Neural crest cell (in vitro differentiated cells): ENCODE measurements at places on chromosomes 16 and 17.

GRCh38 chr16:2337431-2338296, 2.9 kb downstream of the ABCA3 start:
- no peak for DNase-seq

DNA sequence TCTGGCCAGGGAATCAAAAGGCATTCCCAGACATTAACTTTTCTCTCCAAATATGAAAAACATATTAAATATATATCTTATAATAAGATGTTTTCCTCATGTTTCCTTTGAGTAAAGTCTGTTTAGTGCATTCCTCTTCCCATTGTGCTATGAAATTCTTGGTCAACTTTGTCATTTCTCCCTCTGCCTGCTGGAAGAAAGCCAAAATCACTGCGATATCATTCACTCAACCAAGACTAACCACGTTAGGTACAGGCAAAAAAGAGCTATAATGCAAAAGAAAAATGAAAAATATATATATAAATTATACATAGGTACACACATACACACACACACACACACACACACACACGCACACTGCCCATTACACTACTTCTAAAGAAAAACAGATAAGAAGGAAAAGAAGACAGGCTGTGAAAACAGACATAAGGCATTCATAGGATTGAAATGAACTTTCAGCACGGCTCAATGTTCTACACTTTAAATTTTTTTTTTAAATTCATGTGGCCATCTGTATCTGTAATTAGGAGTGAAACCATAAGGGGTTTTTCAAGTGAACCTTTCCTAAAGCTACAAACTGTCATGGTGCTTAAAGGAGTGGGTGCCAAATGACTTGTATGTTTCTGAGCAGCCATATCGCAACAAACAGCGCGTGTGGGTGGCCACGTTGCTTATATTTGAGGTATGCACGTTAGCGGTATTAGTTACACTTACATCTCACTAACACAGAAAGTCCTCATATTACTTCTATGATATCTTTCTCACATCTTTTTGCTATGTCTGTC, 71.6 kb upstream of the PSMD7 start:
- DNase-seq = no peak

DNA sequence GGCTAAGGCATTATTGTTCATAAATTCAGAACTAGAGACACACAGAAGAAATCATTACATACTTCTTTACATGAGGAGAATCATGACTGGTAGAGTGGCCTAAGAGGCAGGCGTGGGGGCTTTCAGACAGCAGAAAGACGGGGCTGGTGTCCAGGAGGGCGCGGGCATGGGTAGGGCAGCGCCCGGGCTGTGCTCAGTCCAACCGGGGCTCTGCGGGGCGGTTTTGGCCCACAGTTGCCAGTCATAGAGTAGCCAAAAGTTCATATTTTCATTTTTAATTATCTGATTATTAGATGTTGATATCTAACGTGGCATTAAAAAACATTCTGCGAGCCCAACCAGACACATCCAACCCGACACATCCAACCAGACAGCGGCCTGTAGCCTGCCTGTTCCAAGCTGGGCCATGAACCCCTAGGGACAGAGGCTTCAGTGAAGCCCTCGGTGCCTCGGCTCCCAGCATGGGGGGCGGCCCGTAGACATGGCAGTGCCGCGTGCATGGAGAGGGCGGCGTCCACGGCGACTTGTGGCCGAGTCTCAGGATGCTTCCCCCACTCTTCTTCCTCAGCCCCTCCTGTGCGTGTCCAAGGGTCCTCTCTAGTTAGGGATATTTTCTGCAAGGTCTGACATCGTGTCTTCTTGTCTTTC, 162.4 kb upstream of the CHMP6 start:
- no peak for DNase-seq

GRCh38 chr17:33889766-33890165, 365.3 kb upstream of the CCL2 start:
- no peak for DNase-seq

DNA sequence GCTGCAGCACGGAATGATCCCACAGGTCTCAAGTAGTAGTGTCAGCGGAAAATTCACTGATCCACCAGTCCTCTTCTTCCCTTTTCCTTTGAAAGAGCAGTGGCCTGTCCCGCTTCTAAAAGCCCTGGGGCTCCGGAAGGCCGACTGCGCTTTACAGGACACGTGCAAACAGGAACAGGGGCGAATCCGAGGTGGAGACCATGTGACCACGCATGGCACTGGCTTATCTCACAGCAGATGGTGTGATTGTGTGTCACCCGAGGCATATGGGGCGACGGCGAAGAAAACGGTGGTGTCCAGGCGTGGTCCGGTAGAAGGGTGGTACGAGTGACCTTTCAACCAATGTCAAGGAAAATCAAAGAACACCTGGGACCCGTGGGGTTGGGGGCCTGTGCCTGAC, 12.0 kb upstream of the KCNJ18 start:
- no peak for DNase-seq

- no peak for DNase-seq
These were observed 473.9 kb downstream of the HS3ST3B1 start for GRCh38 chr17:14774774-14775173.

DNA sequence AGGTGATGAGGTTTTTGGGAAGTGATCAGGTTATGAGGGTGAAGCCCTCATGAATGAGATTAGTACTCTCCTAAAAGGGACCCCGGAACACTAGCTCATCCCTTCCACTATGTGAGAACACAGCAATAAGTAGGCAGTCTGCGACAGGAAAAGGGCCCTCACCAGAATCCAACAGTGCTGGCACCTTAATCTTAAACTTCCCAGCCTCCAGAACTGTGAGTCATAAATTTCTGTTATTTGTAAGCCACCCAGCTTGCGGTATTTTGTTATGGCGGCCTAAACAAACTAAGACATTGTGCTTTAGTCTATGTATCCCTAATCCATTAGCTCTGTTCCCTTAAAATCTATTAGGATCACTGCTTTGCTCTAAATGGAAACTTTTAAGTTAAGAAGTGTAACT, 8.5 kb downstream of the SLFN12 start:
- no peak for DNase-seq

DNA sequence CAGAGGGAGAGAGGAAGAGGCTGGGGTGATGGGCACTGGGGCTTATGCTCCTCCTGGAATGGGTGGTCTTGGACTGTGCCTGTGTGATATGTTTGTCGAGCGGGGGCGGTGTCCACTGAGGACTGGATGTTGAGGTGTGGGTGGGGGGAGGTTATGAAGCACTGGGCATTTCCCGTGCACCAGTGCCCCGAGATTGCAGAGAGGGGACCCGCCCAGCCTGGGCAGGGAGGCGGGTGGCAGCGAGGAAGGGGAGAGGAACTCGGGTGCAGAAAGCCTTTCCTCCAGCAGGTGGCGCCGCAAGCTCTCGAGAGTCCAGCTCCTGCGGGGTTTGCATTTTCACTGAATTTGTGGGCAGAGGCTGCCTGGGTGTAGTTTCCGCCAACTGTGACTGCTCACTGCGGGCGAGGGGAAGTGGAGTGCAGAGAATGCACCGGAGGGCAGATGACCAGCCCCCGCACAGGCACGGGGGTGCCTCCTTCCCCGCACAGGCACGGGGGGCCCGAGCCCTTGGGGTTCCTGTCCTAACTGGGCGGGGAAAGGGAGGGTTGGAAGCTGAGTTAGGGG, 190.6 kb downstream of the SEC14L1 start:
- peak; percentile 99 for DNase-seq

DNA sequence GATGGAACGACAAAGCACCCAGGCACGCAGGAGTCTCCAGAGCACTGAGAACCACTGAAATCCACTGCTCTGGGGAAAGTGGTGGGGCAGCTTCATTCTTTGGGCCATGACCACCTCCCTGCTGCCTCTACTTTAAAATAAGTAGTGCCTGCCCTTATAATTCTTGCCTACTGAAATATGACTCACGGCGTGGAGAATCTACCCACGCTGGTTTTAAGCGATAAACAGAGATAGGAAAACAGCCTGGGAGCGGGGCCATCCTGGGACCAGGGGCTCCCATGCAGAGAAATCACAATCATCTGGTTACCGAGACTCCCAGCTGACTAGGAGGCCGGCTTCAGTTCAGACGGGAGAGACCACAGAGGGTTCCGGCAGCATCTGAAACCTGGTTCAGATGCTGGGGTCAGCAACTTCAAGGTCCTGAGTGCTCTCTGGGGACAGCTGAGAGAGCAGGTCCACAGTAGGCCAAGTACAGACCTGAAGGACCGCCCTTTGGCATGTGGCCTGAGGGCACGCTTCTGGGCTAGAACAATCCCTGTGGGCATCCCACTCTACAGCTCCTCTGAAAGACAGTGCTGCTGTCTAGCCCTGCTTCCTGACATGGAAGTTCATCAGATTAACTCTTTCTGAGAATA, 8.6 kb upstream of the DHRS13 start:
- DNase-seq = no peak

DNA sequence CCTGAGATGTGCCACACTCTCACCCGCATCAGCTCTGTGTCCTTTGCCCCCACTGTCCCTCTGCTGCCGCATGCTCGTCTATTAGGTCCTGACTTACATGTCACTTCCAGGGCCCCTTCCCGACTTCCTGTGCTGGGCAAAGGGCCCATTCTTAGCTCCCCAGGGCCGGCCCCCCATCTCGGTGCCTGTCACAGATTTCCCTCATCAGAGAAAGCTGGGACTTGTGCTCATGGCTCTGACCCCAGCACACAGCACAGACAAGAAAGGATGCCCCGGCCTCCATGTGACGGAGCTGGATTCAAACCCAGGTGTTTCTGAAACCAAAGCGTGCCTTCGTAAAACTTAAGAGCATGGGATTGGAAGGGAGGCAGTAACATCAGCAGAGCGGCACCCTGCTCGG, 5.9 kb upstream of the MAPK7 start:
- DNase-seq = no peak
